ENCODE measurements at places on chromosomes 5 and 9.

DNA sequence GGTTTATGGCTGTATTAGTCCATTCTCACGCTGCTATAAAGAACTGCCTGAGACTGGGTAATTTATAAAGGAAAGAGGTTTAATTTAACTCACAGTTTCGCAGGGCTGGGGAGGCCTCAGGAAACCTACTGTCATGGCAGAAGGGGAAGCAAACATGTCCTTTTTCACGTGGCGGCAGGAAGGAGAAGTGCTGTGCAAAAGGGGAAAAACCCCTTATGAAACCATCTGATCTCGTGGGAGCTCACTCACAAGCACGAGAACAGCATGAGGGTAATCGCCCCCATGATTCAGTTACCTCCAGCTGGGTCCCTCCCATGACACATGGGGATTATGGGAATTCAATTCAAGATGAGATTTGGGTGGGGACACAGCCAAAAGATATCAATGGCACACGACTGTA, 13.9 kb downstream of the LRRC70 start:
- no peak for DNase-seq

- peak; percentile 71 for DNase-seq
Measured at GRCh38 chr5:124859027-124859426, 112.6 kb upstream of the ZNF608 start.

GRCh38 chr9:121055642-121056143, 5.6 kb upstream of the C5 start:
- peak; percentile 41 for DNase-seq

DNA sequence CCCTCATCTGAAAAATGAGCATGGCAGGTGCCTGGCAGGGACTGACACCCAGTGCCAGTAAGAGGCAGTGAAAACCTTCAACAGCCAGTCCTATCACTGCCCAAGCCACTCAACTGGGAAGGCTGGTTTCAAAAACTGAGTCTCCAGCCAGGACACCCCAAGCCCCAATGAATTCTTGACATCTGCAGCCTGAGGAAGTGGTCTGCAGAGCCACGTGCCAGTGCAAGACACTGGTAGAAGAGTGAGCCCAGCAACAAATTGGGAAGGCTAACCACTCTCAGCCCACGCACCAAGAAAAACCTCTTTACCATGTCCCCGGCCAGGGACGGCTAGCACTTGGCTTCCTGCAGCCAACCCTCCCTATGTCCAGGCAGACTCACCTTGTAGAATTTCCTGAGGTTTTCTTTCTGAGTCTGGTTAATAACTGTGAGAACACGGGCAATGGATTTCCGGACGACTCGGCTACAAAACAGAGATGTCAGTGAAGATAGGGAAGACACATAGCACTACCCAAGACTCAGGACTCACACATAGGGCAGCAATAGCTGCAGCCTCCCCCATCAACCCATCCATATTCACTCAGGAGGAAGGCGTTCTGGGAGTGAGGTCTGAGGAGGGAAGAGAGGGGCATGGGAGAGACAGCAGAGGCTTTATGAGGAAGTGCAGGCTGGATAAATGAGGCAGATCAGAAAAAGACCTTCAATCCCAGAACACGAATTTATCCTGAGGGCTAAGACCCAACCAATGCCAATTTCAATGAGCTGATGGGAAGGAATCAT, 1.8 kb downstream of the RPL35 start:
- no peak for DNase-seq

- no peak for DNase-seq
Measured at GRCh38 chr9:101126556-101126955, 98.0 kb downstream of the PLPPR1 start.

DNA sequence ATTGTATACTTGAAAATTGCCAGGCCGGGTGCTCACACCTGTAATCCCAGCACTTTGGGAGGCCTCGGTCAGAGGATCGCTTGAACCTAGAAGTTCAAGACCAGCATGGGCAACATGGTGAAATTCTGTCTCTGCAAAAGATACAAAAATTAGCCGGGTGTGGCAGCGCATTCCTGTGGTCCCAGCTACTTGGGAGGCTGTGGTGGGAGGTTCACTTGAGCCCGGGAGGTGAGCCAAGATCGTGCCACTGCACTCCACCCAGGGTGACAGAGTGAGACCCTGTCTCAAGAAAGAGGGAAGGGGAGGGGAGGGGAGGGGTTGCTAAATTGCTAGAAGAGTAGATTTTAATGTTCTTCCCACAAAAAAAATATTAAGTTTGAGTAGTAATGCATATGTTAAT, 53.2 kb downstream of the FNBP1 start:
- DNase-seq, result no peak

GRCh38 chr9:3177936-3178335, 334.0 kb upstream of the PUM3 start:
- no peak for DNase-seq

DNA sequence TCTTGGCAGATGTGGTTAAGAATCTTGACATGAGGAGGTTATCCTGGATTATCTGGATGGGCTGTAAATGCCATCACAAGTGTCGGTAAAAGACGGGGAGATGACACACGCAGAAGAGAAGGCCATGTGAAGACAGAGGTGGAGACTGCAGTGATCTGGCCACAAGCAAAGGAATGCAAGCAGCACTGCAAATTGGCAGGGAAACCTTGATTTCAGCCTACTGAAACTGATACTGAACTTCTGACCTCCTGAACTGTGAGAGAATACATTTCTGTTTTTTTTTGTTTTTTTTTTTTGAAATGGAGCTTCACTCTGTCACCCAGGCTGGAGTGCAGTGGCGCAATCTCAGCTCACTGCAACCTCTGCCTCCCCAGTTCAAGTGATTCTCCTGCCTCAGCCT, 92.4 kb upstream of the NFIL3 start:
- no peak for DNase-seq

GRCh38 chr5:1792842-1793266, 6.8 kb downstream of the MRPL36 start:
- DNase-seq, result peak; percentile 66

GRCh38 chr5:161535762-161536161, 10.8 kb downstream of the GABRB2 start:
- DNase-seq, result no peak

GRCh38 chr5:140978260-140978659, 12.0 kb downstream of the PCDHAC2 start:
- DNase-seq, result no peak

- DNase-seq, result no peak
Measured at GRCh38 chr9:69393425-69393824, 68.4 kb downstream of the ENTREP1 start.

GRCh38 chr9:125529107-125529506, 177.9 kb downstream of the MAPKAP1 start:
- DNase-seq, result no peak

GRCh38 chr9:4620057-4620765, 41.9 kb upstream of the PLPP6 start:
- DNase-seq, result no peak

DNA sequence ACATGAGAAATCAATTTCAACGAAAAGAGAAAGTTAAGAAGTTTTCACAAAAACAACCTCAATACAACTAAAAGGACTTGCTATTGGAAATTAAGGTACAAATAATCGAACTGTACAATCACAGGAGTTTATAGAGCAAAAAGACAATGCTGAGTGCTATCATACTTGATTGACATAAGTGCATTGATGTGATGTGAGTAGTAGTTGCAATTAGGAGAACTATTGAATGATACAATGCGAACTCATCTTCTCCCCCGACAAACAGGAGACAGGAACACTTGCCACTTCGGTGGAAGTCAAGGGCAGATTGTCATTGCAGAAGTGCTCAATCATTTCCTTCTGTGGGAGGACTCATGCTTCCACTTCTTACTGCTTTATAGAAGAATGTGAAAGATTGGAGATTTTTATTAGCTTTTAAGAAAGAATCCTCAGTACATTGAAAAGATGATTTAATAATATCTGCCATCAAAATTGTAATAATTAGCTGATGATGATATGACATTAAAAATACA, 276.6 kb upstream of the MPDZ start:
- DNase-seq, result no peak

DNA sequence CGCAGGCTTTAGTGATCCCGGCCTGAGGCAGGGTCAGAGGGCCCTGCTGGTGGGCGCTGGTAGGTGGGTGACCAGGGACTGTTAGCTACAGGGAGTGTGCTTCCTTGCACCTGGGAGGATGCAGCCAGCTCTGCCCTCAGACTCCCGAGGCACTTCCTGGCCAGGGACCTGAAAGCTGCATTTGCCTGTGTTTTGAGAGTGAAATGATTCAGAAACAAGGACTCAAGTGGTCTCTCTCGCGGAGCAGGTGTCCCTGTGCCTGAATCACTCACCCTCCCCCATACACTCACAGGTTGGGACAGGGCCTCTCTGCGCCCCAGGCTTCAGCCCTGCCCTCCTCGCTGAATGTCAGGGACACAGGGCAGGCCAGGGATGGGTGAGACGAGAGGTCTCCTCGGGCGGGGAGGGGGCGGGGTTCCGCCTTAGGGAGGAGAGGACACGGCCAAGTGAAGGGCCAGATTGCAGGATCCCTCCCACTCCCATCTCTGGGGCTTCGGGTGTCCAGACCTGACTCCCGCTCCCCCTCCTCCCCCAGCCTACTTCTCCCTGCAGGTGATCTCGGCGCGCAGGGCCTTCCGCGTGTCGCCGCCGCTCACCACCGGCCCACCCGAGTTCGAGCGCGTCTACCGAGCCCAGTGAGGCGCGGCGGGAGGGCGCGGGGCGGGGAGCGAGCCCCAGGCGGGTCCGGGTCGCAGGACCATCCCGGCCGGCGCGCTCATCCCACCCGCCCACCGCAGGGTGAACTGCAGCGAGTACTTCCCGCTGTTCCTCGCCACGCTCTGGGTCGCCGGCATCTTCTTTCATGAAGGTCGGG, 1.5 kb downstream of the LTC4S start:
- no peak for DNase-seq

DNA sequence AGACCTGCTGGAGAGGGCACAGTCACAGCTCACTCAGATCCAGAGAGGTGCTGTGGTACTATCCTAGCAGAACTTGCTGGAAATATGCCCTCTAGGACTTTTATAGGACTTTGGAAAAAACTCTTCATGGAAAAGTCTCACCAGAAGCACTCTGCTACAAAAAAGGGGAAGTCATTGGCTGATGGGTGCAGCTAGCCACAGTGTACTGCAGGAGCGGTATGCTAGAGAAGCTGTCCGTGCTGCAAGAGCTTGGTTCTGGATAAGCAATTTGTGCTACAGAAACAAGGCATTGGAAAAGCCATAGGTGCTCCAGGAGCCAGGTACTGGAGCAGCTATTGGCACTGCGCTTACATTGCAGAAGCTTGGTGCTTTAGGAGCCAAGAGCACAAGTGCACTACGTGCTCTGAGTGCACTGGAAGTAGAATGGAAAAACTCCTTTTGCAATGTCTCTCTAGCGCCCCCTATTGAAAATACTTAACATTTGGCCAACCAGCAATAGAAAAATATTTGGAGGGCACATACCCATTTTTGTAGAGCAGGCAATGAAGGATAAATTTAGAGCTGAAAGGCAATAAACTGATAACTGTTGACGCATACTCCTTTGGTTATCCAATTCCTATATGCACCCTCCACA, 83.4 kb downstream of the MEGF10 start:
- DNase-seq, result no peak

DNA sequence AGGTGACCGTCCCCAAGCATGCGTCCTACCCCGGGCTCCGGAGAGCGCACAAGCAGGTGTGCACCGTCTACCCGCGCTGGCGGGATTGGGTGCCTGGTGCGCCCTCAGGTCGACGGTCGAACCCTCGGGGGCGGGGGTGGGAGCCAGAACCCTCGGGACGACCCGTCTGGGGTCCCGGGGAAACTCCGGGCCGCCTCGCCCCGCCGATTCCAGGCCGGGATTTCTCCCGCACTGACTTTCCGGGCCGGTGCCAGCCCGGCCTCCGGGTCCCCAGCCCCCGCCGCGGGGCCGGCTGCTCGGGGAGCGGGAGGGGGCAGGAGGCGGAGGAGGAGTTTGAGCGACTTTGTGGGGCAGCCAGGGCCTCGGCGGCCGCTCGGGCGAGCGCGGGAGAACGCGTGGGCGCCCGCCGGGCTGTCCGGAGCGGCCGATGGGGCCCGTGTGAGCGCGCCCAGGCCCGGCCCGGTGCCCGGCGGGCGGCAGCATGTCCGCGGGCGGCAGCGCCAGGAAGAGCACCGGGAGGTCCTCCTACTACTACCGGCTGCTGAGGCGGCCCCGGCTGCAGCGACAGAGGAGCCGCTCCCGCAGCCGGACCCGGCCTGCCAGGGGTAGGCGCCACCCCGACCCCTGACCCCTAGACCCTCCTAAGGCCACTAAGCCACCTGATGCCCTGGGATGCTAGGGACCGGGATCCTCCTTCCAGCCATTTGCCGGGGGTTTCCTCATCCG, at the start of gene DAB2IP:
Gene DAB2IP, plus strand, starts transcription at position 340 of the 726 bp plus-strand sequence. Its CDS starts 142 bp downstream, at position 482.
- no peak for DNase-seq

DNA sequence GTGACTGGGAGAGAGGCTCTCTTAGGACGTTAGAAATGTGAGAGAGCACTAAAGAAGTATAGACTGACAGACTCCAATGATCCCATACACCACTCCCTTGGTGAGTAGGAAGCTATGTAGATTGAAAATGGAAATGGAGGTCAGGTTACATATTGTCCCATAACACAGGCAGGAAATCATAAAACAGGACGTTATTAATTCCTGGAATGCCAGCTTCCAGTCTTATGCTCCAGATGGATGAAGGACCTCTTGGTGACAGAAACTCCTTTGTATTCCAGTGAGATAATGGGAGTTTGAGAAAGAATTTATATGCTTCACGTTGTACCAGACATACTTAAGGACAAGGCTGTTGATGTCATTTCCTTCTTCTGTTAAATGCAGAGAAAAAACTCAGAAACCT, 338.2 kb upstream of the ITGA1 start:
- DNase-seq, result no peak

- no peak for DNase-seq
Measured at GRCh38 chr9:130189840-130190239, 17.6 kb downstream of the NCS1 start.

GRCh38 chr5:105508519-105508918, 1945.9 kb upstream of the NUDT12 start:
- DNase-seq, result no peak

- no peak for DNase-seq
Measured at GRCh38 chr9:130483371-130483971, 38.7 kb downstream of the ASS1 start.

- no peak for DNase-seq
Measured at GRCh38 chr9:76528056-76528455, 69.1 kb downstream of the GCNT1 start.

GRCh38 chr9:137300567-137301080, 1.4 kb downstream of the NRARP start:
- DNase-seq, result no peak
